CD8-positive, alpha-beta memory T cell (primary cell): ENCODE measurements at places on chromosomes 3 and 15. TPM values are rescaled to one million over a fixed set of nuclear protein-coding genes. Genes with fewer than 3 reads are reported as not detected.

DNA sequence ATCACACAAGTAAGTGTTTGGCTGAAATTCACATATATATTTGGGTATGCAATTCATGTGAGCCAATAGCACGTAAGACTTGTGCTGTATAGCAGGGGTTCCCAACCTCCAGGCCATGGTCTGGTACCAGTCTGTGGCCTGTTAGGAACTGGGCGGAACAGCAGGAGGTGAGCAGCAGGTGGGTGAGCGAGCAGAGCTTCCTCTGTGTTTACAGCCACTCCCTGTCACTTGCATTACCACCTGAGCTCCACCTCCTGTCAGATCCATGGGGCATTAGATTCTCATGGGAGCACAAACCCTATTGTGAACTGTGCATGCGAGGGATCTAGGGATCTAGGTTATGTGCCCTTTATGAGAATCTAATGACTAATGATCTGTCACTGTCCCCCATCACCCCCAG, 59.7 kb downstream of the MAP3K13 start:
- no peaks in the 10 kb centered on the region for H3K36me3 ChIP-seq
- H3K4me1 ChIP-seq: no peaks in the 10 kb centered on the region
- H3K27ac ChIP-seq: no peak overlapping the region
- H3K27me3 ChIP-seq: no peaks in the 10 kb centered on the region

- H3K4me3 ChIP-seq: no peak overlapping the region
- no peaks in the 10 kb centered on the region for H3K36me3 ChIP-seq
- H3K27me3 ChIP-seq: no peaks in the 10 kb centered on the region
- H3K4me1 ChIP-seq: no peaks in the 10 kb centered on the region
- H3K27ac ChIP-seq: no peak overlapping the region
These were observed 35.5 kb downstream of the ASTE1 start for GRCh38 chr3:130991126-130991525.

- no peaks in the 10 kb centered on the region for H3K27me3 ChIP-seq
- no peak overlapping the region for H3K4me3 ChIP-seq
- H3K27ac ChIP-seq: no peak overlapping the region
- H3K4me1 ChIP-seq: peaks cover 58% of the 10 kb centered on the region
- H3K36me3 ChIP-seq: no peaks in the 10 kb centered on the region
These were observed 511.2 kb downstream of the FOXP1 start for GRCh38 chr3:71072287-71072686.

The SLC9C1 gene
- not detected for total RNA-seq
